ENCODE measurements at places on chromosomes 11 and 22.

- DNase-seq, result peak; percentile 86
These were observed 150.1 kb upstream of the UBASH3B start for GRCh38 chr11:122505304-122506006.

DNA sequence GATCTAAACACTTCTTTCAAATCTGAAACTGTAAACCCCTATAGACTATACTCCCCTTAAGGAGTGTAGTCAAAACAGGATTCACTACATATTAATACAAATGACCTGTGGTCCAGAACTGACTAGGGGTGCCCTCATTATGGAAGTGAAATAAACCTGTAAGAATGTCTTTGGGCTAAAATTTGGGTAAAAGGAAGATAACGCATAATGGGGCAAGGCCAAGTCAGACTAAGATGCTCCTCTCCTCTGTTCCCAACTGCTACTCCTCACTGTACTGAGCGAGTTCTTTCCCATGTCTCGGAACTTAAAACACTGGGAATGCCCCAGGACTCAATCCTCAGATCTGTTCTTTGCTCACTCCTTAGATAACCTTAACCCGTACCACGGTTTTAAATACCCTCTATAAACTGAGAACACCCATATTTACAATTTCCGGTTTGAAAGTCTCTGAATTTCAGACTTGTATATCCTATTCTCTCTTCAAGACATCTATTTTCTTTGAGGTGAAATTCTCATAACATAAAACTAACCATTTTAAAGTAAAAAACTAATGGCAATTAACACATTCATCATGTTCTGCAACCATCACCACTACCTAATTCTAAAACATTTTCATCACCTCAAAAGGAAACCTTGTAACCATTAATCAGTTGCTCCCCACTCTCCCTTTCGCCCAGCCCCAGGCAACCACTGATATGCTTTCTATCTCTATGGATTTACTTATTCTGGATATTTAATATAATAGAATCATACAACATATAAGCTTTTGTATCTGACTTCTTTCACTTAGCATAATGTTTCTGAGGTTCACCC is 4.0 kb downstream of the THAP12 start:
- no peak for DNase-seq

DNA sequence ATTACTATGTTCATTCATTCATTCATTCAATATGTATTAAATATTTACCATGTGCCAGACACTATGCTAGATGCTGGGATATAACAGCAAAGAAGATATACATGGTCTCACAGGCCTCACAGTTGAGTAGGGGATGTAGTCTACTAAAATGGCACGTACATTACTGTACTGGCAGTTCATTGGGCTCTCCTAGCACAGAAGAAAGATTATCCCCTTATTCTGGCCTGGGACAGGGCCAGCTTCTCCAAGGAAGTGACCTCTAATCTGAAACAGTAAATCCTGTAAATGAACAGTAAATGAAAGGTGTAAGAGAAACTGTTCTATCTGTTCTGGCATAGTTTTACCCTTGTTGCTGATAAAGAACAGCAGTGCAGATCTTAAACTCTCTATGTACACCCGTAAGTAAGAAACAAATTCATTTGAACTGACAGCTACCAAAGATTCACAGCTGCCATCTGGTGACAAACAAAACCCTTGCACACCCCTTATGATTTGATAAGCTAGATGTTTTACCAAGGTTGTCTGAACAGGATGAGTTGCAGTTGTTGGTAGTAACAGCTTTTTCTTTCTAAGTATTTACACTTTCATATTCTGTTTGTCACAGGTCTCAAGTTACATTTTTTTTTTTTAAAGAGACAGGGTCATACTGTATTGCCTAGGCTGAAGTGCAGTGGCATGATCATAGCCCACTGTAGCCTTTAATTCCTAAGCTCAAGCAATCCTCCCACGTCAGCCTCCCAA is 263.1 kb downstream of the TMEM135 start:
- no peak for DNase-seq

DNA sequence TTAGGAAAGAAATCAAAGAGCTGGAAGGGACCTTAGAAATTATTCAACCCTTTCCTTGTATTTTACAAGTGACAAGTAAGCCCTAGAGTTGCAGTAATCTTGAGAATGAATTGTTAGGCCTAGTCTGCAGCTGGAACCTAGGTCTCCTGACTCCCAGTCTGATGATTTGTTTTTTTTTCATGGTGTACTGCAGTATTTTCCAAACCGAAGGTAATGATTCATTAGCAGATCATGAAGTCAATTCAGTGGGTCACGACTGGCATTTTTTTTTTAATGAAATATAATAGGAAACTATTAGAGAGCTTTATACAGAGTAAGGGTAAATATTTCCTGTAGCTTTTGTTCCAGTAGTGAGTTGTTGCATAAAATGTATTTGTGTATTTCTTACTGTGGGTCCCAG is 42.8 kb downstream of the EXT2 start:
- DNase-seq, result no peak

DNA sequence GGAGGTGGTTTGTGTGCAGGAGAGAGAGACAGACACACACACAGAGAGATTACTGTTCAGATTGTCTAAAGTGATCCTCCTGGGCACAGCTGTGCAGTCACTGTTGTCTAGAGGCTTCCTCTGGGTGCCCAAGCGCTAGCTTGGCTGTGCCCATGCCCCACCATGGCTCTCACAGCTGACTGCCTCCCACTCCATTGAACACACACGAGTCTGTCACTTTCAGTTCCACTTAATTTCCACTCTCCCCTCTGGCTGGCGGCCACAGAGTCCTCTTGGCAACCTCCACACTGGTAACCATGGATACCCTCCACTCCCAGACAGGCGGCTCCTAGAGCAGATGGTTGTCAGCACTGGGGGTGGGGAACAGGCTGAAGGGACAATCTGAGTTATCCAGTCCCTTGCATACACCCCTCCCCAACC is 29.1 kb downstream of the MAP6 start:
- DNase-seq, result no peak

- no peak for DNase-seq
These were observed 26.7 kb downstream of the CD44 start for GRCh38 chr11:35165423-35166368.
